NCI-H1930 (cell line): ENCODE measurements at places on chromosomes 7 and 10.

DNA sequence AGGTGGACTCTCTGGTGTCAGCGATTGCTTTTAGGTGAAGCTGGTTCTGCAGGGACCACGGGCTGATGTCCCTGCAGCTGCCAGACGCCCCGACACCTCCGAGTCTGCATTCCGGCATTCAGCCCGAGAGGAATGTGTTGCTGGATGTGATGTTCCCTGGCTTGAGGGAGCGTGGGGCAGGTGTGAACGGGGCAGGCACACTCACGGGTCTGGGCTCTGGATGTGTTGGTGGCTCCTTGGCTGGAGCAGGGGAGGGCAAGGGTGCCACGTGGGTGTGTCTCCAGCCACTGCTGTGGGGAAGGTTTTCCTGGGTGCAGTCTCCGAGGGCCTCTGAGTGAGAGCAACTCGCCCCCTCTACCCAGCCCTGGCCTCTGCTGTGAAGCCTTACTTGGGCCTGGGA, 140.5 kb downstream of the CAMK1D start:
- DNase-seq = no peak

GRCh38 chr10:84447701-84448400, 119.5 kb downstream of the CCSER2 start:
- no peak for DNase-seq

DNA sequence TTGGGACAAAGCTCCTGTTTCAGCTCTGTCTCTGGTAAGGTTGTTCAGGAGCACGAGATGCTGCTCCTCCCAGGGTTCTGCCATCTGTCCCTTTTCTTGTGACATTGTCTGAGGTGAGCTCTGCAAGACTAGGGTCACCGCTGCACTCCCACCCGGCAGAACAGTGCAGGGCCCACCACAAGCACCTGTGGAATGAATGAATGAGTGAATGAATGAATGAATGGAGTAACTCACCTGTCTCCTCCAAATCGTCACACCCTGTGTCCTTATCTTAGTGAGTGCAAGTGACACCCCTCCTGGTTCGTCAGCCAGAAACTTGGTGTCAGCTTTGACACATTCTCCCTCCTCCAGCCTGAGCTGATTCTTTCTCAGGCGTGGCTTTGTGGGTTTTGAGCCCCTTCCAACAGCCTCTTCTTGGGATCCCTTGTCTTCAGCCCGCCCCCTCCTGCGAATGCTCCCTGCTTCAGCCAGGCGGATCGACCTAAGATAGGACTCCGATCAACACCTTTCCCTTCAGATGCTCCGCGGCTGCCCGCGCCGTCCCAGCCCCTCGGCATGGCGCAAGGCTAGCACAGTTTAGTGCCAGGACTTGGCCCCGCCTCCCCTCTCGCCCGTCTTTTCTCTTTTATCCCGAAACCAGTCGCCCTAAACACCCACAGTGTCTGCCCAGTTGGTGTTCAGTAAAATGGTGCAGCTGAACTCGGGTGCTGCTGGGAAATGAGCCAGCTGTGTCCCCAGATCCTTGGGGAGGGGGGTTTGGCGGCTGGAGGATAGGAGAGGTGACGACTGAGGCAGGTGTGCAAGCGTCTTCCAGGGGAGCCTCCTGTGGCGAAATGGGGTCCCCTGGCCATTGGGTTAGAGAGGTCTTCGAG, 89.3 kb downstream of the BEND7 start:
- DNase-seq = no peak

DNA sequence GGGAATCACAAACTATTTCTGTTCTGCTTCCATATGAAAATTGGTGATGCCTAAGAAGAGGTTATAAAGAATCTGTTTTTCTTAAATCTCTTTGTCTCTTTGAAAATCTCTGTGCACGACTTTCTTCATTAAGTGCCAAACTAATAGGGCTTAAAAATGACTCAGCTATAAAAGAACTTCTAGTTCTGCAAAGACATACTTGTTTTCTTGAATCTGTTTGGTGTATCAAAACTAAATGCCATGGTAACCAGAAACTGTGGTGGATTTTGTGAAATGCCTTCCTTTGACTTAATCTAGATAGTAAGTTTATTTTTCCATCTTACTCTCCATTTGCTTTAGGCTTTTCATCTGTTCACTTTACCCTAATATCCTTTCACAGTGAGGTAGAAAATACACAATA, 417.8 kb downstream of the PARD3 start:
- no peak for DNase-seq

- DNase-seq = peak; percentile 46
Observed at GRCh38 chr10:12710594-12711349, 290.7 kb downstream of the CCDC3 start.

- no peak for DNase-seq
Observed at GRCh38 chr7:39948375-39948955, 1.6 kb upstream of the CDK13 start.

DNA sequence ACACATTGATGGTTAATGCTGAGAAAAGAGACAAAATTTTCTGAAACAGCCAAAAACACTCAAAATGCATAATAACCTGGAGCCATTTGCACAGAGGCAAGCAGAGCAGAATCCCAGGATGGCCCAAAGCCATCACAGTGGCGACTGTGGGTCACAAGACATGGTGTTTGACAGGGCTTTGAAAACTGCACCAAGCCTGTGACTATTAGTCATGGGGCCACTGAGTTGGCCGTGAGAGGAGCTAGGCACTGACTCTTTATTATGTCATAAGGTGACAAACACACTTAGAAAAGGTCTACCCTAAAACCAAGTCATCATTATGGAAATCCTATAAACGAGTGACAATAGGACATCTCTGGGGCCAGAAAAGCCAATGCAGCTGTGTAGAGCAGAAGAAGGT, 23.9 kb downstream of the DRGX start:
- no peak for DNase-seq

- DNase-seq = no peak
Observed at GRCh38 chr7:24701261-24702235, 55.7 kb downstream of the GSDME start.

GRCh38 chr10:43110338-43111071, 27.7 kb upstream of the CSGALNACT2 start:
- no peak for DNase-seq

- no peak for DNase-seq
Observed at GRCh38 chr7:107891636-107892366, 818 bp downstream of the DLD start.

- DNase-seq = no peak
Observed at GRCh38 chr7:153027210-153027609, 267.7 kb downstream of the ACTR3B start.

- no peak for DNase-seq
Observed at GRCh38 chr10:51617576-51618235, 81.7 kb downstream of the CSTF2T start.

DNA sequence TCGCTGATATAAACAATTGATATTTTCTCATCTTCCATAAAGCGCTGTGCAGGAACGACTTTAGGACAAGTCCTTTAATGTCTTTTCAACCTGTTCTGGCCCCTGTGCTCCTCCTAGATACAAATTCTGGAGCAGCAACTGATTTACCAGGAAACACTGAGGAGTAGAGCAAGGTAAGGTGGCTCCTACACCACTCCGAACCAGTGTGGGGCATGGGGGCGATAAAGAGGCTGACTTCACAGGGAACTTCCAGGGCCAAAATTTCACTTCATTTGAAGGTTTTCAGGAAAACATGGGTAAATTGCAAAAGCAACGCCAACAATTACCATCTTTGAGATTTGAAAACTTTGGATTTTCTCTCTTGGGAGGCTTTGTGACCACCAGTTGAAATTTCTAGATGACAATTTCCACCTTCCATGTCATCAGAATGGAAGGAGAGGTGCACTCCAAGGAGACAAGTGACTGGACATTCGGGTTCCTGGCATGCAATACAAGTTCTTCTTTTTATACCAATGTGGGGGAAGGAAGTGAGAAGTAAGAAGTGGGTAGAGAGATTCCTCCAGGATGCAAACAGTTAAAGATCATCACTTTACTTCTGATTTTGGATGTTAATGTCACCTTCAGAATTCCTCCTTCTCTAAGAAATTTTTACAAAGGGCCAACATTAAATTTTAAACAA, 118.5 kb downstream of the FAM107B start:
- no peak for DNase-seq

DNA sequence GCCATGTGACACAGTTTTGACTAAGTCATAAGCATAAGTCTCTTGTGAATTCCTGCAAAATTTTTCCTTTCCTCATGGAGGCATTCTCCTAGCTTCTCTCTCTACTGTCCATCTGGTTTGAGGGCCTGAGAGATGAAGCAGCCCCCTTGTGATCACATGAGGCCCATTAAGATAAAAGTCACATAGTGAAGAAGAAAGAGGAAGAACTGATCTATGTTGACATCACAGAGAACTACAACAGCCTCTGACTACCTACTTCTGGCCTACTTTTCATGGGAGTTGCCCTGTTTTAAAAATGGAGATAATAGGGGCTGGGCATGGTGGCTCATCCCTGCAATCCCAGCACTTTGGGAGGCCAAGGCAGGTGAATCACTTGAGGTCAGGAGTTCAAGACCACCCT, 50.4 kb downstream of the TFEC start:
- no peak for DNase-seq

DNA sequence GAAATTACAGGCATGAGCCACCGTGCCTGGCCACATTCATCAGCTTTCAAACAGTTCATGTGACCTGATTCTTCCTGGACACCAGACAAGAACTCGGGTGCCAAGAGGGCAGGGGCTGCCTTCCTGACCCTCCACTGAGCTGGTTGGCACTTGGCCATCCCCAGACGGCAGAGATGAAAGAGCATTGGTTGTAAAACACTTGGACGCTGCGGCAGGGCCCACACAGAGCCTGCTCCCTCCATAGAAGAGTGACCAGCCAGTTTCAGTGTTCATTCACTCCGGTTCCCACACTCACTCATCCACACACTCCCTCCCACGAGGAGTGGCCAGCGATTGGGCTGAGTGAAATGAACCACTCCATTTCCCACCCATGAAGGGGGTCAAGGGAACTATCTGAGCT, 112.3 kb downstream of the ITGB8 start:
- DNase-seq = no peak

- peak; percentile 40 for DNase-seq
Observed at GRCh38 chr7:76358011-76358480, 745 bp downstream of the YWHAG start.

DNA sequence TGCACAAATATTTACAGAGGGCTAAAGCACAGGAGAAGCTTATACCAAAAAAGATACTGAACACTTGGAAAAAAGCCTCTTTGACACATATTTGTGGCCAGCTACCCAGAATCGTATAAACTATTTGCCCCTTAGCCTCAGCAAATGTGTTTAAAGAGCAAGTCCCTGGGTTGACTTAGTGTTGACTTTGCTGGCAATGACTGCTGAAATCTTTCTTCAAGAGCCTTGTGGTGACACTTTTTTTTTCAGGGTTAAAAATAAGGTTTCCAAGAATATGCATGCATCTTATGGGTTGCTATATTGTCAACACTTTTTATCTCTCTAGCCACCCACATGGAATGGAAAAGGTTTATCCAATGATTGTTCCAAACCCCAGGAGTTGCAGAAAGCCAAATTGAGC, 14.9 kb upstream of the PLEKHS1 start:
- no peak for DNase-seq

- DNase-seq = no peak
Observed at GRCh38 chr7:157129200-157129599, 9.5 kb upstream of the UBE3C start.

GRCh38 chr10:110242511-110242910, 35.1 kb downstream of the MXI1 start:
- DNase-seq = no peak

GRCh38 chr7:69868921-69869320, 270.6 kb downstream of the AUTS2 start:
- DNase-seq = no peak

DNA sequence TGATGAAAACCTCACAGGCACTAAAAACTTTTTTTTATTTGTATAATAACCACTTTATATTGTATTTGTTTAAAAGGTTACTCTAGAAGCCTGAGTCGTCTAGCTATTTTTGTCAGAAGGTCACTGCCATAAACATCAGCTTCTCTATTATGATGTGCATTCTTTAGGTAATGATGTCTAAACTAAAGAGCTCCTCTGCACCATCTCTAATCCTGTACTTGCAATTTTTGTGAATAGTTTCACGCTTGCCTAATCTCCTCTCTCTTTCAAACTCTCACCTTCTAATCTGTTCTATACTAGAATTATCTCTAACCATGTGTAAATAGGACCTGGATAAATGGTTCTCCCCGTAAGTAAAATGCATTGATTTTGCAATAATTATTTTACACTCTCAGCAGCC, 10.5 kb upstream of the CHUK start:
- DNase-seq = no peak

- no peak for DNase-seq
Observed at GRCh38 chr7:27132978-27133377, 2.4 kb upstream of the HOXA4 start.

DNA sequence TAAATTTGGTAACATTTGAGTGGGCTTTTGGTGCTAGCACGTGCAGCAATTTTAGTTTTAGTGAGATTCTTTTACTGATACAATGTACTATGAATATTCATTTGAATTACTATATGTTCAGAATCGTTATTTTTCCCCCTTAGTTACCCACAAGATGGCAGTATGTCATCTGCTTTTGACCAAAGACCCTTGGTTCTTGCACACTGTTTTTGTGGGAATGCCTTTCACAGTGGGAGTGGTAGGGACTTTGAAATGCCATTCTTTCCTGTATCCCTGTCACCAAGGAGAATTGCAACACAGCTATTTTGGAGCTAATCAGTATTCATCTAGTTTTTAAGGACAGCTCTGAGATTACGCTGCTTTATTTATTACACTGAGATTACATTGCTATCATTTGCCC, 40.6 kb downstream of the SEC23IP start:
- DNase-seq = no peak

- DNase-seq = no peak
Observed at GRCh38 chr7:28005075-28005846, 175.3 kb downstream of the JAZF1 start.

DNA sequence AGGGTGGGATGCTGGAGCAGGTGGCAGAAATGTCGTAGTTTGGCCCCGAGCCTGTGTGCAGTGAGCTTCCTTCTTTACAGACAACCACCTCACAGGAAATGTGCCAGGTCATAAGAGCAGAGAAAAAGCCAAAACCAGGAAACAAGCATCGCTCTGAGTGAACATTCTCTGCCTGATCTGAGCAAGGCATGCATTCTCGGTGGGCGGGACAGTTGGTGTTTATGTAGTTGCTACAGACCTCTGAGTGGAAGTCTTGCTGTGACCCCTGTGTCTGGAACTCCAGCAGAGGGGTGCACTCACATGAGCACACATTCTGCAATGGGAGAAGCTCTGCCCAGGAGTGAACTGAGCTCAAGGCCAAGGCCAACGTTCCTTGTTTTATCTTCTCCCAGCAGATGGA, 230.1 kb downstream of the TCERG1L start:
- DNase-seq = no peak

DNA sequence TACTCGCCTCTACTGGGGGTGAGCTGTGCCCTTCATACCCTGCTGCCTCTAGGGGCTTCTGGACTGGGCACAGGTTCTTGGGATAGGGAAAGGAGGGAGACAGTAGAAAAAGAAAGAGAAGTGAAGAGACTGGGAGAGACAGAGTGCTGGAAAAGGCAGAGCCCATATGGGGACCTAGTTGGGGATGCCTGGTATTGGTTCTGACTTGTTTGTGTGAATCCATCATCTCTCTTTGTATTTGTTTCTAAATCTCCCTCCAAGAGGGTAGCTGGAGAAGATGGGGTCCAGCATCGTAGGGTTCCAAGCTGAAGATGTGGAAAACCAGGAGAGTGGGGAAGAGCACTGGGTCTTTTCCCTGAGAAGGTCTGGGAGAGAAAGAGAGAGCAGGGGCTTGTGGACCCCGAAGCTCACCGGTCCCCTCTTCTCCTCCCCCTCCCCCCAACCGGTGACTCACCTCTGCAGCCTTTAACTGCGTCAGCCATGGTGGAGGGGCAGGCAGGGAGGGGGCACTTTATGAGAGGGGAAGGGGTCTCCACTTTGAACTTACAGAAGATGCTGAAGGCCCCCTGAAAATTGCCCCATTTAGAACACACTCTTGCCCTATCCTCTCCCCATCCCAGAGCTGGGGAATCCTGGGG, 3.2 kb upstream of the VGF start:
- no peak for DNase-seq
